Fibroblast of mammary gland (primary cell): ENCODE measurements at places on chromosomes 7 and 10.

DNA sequence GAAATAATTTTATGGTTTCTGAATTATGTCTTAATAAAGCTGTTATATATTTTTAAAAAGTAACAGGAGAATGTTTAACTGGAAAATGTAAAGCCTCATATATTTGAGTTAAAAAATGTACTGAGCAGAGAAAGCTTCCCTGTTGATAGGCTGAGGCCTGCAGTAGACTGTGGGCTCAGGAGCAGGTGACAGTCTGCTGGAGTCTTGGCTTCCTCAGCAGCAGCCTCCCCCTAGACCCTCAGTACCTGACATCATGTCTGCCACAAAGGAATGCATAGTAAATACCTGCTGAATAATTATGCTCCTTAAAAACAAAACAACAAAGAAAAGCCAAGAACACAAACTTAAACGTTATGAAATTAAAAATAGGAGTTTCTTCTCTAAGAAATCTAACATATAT is 73.9 kb upstream of the NOBOX start:
- no peak for DNase-seq

DNA sequence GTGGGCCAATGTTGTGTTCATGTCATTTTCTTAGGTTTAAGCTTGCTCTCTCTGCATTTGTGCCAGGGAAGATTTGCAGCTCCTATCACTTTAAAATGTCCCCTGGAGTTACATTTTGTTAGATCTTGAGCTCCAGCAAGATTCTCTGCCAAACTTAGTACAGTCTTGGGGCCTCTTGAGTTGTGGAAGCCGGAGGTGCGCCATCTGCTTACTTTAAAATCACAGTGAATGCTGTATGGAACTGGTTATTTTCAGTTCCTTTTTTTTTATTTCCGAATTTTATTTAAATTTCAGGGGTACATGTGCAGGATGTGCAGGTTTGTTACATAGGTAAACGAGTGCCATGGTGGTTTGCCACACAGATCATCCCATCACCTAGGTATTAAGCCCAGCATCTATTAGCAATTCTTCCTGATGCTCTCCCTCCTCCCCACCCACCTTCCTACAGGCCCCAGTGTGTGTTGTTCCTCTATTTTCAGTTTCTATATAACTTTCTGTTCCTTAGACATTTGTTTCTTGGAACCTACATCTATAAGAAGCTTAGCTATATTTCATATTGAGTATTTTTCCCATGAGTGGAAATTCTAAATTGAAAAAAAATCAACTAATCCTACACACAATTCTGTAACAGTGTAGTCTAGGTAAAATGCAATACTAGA is 114.4 kb upstream of the CREB5 start:
- DNase-seq = no peak

GRCh38 chr7:75809396-75809795 is 4.2 kb downstream of the CCL24 start:
- no peak for DNase-seq

GRCh38 chr7:103123529-103123928 is 25.4 kb downstream of the NAPEPLD start:
- no peak for DNase-seq

DNA sequence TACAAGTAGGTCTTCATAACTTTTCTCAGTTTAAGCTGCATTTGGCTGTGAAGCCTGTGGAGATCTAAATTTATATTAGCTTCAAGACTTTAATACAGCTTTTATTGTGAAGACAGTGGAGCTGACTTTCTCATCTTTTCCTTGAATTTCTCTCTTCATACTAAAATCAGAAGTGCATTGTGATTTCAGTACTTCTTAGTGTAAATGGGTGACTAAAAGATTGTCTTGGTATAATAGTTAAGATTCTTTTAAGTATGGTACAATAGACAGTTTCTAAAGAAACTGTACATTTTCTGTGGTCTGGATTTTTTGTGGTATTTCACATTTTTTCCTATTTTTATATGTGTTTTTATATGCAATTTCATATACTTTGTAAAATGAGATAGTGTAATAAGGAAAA is 21.0 kb upstream of the DDX21 start:
- DNase-seq = no peak

GRCh38 chr10:103445767-103446567 is 6.2 kb downstream of the CALHM2 start:
- peak; percentile 99 for DNase-seq

- peak; percentile 48 for DNase-seq
Observed at GRCh38 chr7:36468370-36469101, 78.9 kb downstream of the ANLN start.

DNA sequence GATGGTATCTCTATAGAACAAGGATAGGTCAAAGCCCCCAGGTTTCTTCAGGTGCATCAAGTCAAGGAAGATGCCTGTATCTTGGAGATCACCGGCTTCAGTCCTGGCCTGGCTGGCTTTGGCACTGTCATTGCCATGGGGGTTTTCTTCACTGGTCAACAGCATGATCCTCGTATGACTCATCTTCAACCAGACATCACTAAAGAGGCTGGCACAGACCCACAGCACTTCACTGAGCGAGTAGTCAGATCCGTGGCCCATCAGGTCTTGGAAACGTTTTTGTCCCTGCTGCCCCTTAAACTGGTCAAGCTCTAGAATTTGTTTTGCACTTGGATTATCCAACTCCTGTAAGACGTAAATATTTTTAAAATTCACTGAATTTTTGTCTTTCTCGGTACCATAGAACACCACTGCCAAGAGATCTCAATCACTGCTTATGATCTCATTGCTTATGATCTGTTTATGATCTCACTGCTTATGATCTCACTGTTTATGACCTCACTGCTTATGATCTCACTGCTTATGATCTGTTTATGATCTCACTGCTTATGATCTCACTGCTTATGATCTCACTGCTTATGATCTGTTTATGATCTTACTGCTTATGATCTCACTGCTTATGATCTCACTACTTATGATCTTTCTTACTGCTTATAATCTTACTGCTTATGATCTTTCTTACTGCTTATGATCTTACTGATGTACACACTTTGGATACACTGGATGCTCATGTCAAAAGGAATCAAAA is 135.2 kb downstream of the CYP26A1 start:
- peak; percentile 53 for DNase-seq

DNA sequence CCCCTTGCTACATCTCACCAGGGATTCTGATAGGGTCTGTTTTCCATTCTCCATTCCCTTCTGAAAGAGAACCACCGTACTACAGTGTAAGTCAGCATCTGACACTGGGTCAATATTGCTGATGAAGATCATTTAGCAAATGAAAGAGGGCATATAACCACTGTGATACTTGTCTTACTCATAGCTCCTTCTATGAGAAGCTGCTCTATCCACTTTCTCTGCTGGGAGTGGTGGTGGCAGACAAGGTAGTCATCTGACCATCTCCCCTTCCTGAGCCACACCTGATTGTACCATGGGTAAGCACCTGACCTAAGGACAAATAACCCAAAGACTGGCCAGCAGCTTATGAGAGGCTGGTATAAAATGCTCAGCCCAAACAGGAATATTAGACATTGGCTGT is 220.4 kb downstream of the DOCK4 start:
- no peak for DNase-seq

- DNase-seq = no peak
Observed at GRCh38 chr10:8044908-8045725, 9.4 kb upstream of the GATA3 start.

DNA sequence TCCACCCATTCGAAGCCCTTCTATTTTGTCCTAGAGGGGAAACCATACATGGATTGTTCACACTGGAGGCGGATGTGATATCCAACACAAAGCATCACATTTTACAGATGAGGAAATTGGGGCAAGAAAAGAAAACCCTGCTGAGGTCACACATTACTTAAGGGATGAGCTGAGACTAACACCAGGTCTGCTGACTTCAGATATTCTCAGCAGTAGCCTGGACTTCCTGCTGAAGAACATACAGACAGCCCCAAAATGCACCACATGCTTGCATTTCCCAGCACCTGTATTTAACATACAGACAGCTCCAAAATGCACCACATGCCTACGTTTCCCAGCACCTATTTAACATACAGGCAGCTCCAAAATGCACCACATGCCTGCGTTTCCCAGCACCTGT is 11.2 kb downstream of the GIMAP5 start:
- DNase-seq = no peak

DNA sequence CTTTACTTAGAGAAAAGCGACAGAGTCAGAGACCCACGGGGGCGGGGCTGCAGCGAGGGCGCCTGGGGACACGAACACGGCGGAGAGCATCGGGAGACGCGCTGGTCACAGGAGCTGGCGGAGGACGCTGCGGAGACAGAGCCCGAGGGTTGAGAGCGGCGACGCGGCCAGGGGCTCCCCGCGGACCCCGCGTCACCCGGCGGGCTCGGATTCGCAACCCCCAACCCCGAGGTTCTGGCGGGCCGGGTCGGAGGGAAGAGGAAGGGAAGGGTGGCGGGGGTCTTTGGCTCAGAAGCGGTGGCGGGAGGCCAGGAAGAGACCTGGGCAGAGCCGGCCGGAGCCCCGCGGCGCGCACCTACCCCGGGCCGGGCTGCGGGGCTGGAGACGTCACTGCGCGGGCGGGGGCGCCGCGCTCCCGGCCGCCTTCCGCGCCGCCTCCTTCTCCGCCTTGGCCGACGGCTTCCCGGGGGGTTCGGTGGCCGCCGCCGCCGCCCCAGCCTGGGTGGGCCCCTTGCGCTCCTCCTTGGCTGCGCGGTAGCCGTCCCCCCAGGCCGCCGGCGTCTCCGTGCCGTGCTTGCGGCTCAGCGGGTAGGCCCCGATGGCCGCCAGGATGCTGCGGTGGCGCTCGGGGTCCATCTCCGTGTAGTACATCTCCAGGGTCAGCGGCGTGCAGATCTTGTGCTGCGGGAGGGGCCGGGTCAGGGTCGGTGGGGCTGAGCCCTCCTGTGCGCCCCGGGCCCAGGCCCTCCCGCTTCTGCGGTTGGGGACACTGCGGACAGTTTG is 11.1 kb downstream of the CALY start:
- no peak for DNase-seq

- DNase-seq = no peak
Observed at GRCh38 chr7:24949884-24950283, 30.1 kb downstream of the OSBPL3 start.

DNA sequence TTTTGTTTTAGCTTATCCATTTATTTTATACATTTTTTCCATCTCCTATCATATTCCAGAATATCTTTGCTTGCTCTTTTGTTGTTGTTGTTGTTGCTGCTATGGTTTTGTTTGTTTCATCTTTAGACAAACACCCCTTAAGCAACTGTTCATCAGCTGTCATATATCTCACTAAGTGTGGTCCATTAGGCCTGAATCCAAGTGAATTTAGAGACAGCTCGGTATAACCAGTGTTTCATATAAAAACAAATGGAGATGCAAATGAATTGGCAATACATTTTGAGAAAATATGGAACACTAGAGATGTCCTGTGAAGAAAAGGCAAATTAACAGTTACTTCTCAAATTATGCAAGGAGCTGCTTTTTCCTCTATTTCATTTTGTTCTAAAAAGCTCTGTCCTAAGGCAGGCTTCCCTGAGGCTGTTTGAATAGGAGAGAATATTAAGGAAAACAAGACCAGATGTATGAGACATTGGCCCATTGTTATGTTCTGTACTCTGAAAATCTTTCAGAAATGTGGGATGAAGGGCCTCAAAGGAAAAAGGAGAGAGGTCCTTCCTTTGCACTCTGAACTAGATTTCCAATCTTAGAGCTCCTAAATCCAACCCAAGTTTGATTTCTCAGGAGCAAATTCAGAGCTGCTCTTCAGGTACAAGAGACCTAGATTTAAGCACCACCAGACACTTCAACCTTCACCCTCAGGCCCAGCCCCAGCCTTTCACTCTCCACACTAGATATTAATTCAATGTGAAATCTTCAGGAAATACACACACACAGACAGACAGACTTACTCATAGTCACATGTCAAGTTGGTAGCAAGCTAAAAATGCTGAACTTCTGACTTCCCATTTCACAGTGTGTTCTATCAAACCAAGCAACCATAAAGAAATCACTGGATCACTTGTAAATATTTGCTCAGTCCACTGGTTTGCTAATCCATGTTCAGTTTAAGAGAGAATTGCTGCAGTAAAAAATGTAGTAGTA is 5.4 kb downstream of the TFEC start:
- DNase-seq = peak; percentile 41
